Heart right ventricle (tissue), 16 donors: ENCODE measurements at places on chromosomes 13 and 19.
A peak's percentile ranks its signal among the peaks of the same experiment; 100 is the strongest.

- no peaks in the 10 kb centered on the region for H3K4me1 ChIP-seq
- no peak overlapping the region for H3K4me3 ChIP-seq
- no peaks in the 10 kb centered on the region for H3K36me3 ChIP-seq
These were observed 46.3 kb downstream of the SIPA1L3 start for GRCh38 chr19:37953171-37953917.

GRCh38 chr19:34787059-34787824 lies 14.2 kb upstream of the ZNF599 start:
- no peak overlapping the region for H3K27ac ChIP-seq
- H3K36me3 ChIP-seq: no peaks in the 10 kb centered on the region
- no peak overlapping the region for H3K4me3 ChIP-seq
- DNase-seq: no peak
- no peaks in the 10 kb centered on the region for H3K4me1 ChIP-seq

- H3K27ac ChIP-seq: no peak overlapping the region
- peak overlapping the region; percentile 16 for H3K4me3 ChIP-seq
- peaks cover 8% of the 10 kb centered on the region for H3K4me1 ChIP-seq
- peak; percentile 37 for DNase-seq
- H3K36me3 ChIP-seq: no peaks in the 10 kb centered on the region
These were observed 1.5 kb downstream of the UNC13A start for GRCh38 chr19:17686592-17687024.

DNA sequence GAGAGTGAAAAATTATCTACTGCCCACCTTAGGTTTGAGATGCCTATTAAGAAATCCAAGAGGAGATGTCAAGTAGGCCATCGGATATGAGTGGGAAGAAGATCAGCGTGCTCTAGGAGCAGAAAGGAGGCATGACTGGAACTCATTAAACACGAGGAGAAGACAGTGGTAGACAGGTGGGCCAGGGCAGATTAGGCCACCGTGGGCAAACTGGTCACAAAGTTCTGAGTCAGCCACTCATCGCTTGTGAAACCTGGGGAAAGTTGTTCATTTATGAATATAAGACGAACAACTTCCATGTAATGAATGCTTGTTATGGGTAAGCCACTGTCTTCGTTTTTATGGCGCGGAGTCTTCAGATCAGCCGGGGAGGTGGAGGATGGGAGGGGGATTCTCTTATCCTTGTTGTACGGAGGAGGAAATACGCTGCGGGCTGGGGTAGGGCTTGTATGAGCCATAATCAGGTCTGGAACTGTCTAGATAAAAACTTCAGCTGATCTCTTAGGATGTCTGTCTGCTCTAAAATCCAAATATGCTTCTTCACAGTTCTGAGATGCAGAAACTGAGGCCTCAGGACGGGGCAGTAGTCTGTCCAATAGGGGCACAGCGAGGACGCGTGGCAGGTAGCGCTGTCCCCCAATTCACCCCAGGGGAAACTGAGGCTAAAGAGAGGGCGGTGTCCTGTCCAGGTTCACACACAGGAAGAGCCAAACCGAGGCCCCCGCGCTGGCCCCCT lies 1.1 kb upstream of the ZNF444 start:
- no peaks in the 10 kb centered on the region for H3K27me3 ChIP-seq
- no peak for DNase-seq
- no peaks in the 10 kb centered on the region for H3K36me3 ChIP-seq
- H3K27ac ChIP-seq: peak overlapping the region; percentile 85
- H3K4me3 ChIP-seq: peak overlapping the region; percentile 64
- no peaks in the 10 kb centered on the region for H3K4me1 ChIP-seq

- H3K4me3 ChIP-seq: no peak overlapping the region
- H3K27me3 ChIP-seq: no peaks in the 10 kb centered on the region
- no peaks in the 10 kb centered on the region for H3K4me1 ChIP-seq
- no peak overlapping the region for H3K27ac ChIP-seq
- DNase-seq: no peak
- no peaks in the 10 kb centered on the region for H3K36me3 ChIP-seq
These were observed 1049.3 kb downstream of the PCDH9 start for GRCh38 chr13:66180836-66181235.

- no peaks in the 10 kb centered on the region for H3K36me3 ChIP-seq
- DNase-seq: no peak
- H3K27me3 ChIP-seq: no peaks in the 10 kb centered on the region
- H3K27ac ChIP-seq: no peak overlapping the region
These were observed 159.1 kb downstream of the LIG4 start for GRCh38 chr13:108056278-108056677.

- no peak overlapping the region for H3K27ac ChIP-seq
- no peaks in the 10 kb centered on the region for H3K36me3 ChIP-seq
- no peaks in the 10 kb centered on the region for H3K27me3 ChIP-seq
These were observed 54.7 kb downstream of the SKA3 start for GRCh38 chr13:21121616-21122015.

- no peak overlapping the region for H3K27ac ChIP-seq
- H3K27me3 ChIP-seq: peaks cover 35% of the 10 kb centered on the region
- H3K4me1 ChIP-seq: peaks cover 5% of the 10 kb centered on the region
These were observed 1.8 kb upstream of the APOE start for GRCh38 chr19:44903602-44904425.
